Activated CD4-positive, alpha-beta T cell treated with anti-CD3 and anti-CD28 coated beads, Interleukin-2, amount 50 U/mL, for 24 hours (primary cell): ENCODE measurements at places on chromosomes 5 and 9.

DNA sequence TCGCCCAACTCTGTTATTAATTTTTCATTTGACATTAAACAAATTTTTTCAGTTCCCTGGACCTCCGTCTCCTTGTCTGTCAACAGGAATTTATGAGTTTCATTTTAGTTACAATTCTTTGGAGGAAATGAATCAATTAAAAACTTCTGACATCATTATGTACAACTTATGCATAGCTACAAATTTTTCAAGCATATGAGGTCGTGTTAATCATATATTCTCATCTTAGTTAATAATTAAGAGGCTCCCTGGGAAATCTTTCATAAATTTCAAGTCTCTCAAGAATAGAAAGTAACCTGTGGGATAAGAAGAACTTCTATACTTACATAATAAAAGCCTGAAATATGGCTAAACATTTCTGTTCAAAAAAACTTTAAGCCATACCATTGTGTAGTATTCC lies 3.4 kb downstream of the UGT3A1 start:
- no peak for DNase-seq

DNA sequence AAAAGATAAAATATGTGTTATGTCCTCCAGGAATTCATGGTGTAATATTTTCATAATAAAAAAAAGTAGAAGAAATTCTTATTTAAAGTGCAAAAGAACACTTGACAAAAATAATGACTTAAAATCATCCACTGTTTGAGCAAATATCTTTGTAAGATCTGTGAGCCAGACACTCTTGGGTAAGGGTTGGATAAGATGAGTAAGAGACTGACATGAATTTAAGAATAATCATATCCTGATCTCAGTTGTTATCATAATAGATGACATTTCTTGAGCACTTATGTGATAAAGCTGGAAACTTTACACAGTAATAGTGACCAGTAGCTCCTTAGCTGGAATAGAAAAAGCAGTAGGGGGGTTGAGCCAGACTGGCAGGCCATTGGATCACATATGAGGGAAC lies 40.0 kb upstream of the ADRB2 start:
- DNase-seq: no peak

DNA sequence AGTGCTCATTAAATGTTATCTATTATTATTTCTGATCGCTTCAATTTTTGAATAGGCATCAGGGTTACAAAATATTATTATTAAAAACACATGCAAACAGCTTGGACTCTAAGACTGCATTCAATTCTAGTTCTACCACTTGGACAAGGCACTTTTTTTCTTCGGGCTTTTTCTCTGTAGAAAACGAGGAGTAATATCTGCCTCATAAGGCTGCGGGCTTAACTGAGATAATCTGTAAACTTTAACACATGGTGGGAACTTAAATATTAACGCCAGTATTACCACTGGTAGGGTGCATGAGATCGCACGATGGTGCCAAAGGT lies 511 bp upstream of the SPDL1 start:
- no peak for DNase-seq

DNA sequence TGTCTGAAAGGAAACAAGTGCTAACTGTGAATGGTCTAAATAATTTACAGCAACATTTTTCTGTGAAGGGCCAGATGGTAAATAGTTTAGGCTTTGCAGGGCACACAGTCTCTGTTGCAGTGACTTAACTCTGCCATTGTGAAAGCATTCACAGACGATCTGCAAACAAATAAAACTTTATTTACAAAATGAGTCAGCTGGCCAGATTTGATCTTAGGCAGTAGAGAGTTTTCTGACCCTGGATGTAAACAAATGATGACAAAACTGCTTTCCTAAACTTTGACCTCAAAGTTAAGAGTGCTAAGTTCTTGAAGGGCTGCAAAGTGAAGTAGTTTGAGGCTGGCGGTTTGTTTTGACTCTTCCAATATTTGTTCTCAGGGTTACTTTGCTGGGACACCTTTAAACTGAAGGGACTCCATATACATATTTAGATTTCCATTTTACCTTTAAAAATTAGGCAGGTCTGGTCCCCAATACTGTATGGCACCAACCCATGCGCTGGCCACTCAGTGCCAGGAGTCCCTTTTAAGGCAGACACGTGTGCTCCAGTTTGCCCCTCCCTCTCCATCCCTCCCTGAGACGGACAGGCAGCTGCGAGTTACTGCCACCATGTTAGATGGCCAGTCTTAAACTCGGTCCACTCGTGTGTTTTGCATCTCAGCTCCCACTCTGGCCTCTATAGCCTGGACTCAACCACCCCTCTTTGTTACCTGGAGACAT lies 4.0 kb upstream of the ADAMTS16 start:
- DNase-seq: no peak

GRCh38 chr5:173200356-173200755 lies 34.6 kb downstream of the NKX2-5 start:
- DNase-seq: no peak

- no peak for DNase-seq
Observed at GRCh38 chr5:143582869-143583268, 179.4 kb upstream of the NR3C1 start.

DNA sequence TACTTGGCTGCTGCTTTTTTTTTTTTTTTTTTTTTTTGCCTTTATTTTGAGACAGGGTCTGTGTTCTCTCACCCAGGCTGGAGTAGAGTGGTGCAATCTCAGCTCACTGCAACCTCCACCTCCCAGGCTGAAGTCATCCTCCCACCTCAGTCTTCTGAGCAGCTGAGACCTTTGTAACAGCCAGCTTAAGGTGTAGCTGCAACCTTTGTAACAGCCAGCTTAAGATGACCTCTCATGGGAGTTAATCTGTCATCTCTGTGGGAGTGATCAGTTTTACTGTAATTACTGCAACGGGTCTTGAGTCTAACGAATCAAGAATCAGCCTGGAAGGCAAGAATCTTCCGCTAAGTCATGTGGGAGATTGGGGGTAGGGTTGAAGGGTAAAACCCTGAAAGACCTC lies 31.6 kb upstream of the SNX2 start:
- no peak for DNase-seq

DNA sequence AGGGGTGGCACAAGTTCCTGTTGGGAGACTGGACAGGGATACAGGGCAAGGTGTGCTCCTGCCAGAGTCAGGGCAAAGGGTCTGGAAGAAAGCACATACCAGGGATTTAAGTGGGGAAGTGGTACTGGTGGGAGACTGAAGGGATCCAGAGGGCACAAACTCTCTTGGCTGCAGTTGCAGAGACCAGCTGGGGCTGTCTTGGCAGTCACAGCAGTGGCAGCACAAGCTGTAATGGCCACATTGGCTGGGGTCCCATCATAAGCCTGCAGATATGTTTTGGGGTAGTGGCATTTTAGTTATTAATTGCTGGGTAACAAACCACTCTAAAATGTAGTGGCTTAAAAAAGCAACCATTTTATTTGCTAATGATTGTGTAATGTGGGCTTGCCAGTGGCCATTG lies 492.2 kb downstream of the ENC1 start:
- no peak for DNase-seq

DNA sequence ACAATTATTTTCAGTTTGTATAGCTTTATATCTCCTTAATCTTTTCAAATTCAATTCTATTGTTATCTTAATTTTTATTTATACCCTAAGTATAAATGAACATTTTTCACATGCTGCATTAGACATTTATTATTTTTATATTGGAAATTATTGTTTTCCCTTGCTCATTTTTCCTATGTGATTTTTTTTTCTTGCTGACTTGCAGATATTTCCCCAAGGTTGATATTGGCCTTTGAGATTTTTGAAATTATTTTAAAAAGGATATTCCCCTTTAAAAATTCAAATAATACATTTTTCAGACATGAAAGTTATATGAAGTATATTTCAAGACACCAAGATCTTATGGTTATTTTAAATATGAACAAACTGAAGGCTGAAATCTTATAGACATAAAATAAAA lies 234.2 kb downstream of the TRIM36 start:
- no peak for DNase-seq
